ENCODE measurements at places on chromosomes 2 and 18. TPM values are rescaled to one million over a fixed set of nuclear protein-coding genes. Genes with fewer than 3 reads are reported as not detected.

The MMADHC gene
- 7.8 TPM for total RNA-seq

- DNase-seq, result peak; percentile 80
These were observed at the start of gene FKBP1B for GRCh38 chr2:24049485-24050021. Gene FKBP1B (plus strand): TSS chr2:24049741. CDS start chr2:24049850, 109 bp downstream.

The KCNJ13 gene
- not detected for total RNA-seq

DNA sequence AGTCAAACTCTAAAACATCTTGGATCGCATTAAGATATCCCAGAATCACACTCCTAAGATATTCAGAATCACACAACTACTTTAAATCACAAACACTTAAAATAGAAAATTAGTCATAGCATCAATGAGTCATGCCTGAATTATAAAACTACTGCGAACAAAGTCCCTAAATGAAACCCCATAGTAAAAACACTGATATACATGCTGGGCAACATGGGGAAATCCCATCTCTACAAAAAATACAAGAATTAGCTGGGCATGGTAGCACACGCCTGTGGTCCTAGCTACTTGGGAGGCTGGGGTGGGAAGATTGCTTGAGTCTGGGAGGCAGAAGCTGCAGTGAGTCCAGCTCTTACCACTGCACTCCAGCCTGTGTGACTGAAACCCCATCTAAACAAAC lies 101.7 kb downstream of the COBLL1 start:
- no peak for DNase-seq

- DNase-seq, result no peak
These were observed 725.2 kb downstream of the CPS1 start for GRCh38 chr2:211281430-211282073.

DNA sequence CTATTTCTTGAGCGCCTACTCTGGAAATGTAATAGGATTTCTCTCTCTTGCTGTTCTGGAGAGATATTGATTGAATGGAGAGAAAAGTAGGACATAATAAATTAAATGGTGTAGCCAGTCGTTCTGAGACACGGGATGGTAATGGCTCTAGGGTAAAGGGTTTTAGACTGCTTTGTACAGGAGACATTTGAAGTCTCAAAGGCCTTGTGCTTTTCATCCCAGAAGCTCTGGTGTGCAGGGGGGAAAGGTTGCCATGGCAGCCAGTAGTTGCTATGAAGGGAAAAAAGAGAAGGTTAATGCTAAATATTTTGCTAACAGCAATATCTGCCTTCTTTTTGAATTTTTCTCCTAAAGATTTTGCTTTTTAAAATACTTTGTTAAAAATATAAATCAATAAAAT lies 359.3 kb downstream of the RIT2 start:
- DNase-seq, result no peak

- DNase-seq, result no peak
These were observed 364.8 kb upstream of the SLC14A2 start for GRCh38 chr18:45250479-45250878.

The HNRNPLL gene
- total RNA-seq, result 59.1 TPM

- no peak for DNase-seq
These were observed 306.7 kb downstream of the RDH14 start for GRCh38 chr2:18253686-18254197.

DNA sequence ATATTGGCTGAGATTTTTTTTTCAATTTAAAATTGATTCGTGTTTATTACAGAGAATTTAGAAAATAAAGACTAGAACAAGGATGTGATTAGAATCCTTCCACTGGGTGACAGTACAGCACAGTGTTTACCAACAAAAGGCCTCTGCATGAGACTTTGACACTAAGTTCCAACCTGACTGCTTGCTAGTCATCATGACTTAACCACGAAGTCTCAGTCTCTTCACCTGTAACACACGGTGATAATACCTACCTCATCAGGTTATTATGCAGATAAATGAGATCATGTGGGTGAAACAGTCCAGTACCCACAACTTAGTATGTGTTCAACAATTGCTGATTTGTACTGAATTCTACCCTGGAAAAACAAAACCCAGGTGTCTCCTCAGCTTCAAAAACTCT lies 151.2 kb downstream of the STK39 start:
- no peak for DNase-seq

The LCLAT1 gene
- 26.5 TPM for total RNA-seq

The FKBP1B gene
- total RNA-seq, result 7.5 TPM

The CFC1 gene
- not detected for total RNA-seq

- DNase-seq, result peak; percentile 22
These were observed 136.7 kb downstream of the LAMA3 start for GRCh38 chr18:23825978-23826405.

The WDPCP gene
- 9.0 TPM for total RNA-seq

DNA sequence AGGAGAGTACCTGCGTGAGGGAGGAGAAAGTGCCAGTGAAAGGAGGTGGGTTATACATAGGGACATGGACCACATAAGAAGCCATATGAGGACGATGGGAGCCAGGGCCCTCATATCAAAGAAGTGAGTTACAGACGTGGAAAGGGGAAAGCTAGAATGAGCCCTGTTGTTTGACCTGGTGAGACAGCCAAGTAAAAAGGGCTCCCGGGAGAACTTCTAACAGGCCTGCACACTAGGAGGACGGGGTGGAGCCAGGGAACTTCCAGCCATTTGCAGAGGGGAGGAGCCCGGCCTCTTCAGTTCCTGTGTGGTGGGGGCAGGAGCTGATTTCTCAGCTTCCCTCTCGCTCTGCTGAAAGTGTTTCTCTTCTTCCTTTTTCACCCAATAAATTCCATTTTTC lies 84.1 kb upstream of the SLC66A3 start:
- DNase-seq, result peak; percentile 41

GRCh38 chr2:16437189-16437588 lies 228.4 kb downstream of the CYRIA start:
- no peak for DNase-seq

The CD207 gene
- total RNA-seq, result not detected

The PID1 gene
- 22.1 TPM for total RNA-seq

- DNase-seq, result no peak
These were observed 153.8 kb upstream of the RASGRP3 start for GRCh38 chr2:33322612-33323011.

The SLC38A11 gene
- 2.4 TPM for total RNA-seq

The TMEM200C gene
- 0.16 TPM for total RNA-seq
